ENCODE measurements at places on chromosomes 16 and 17. TPM values are rescaled to one million over a fixed set of nuclear protein-coding genes. Genes with fewer than 3 reads are reported as not detected.

Gene CCDC92B
- total RNA-seq: not detected

Gene TMEM114
- not detected for total RNA-seq

Gene TLCD2
- 1.3 TPM for total RNA-seq

Gene GNAO1
- total RNA-seq: under 0.01 TPM

Gene NGFR
- total RNA-seq: 0.13 TPM

Gene MPDU1
- 113 TPM for total RNA-seq

Gene MT1M
- total RNA-seq: 5.6 TPM

Gene CHST5
- total RNA-seq: not detected

Gene ZNF276
- total RNA-seq: 11.7 TPM

Gene ZMYND15
- 0.16 TPM for total RNA-seq

Gene RGS11
- total RNA-seq: 5.2 TPM

Gene HSD17B1
- 4.4 TPM for total RNA-seq

Gene FBXW10
- not detected for total RNA-seq

Gene GRAP
- total RNA-seq: 0.25 TPM

Gene COX6A2
- total RNA-seq: not detected

Gene CD300LB
- not detected for total RNA-seq

Gene CYBA
- total RNA-seq: 1,214 TPM

Gene BRIP1
- total RNA-seq: 12.1 TPM

Gene ABCA10
- total RNA-seq: under 0.01 TPM

Gene CCT6B
- total RNA-seq: 0.38 TPM

Gene STH
- not detected for total RNA-seq

Gene ZNF205
- 15.8 TPM for total RNA-seq

Gene DGKE
- total RNA-seq: 2.4 TPM

Gene CDH16
- 71.2 TPM for total RNA-seq

Gene CETP
- not detected for total RNA-seq

Gene VTN
- total RNA-seq: 0.13 TPM

Gene WNT9B
- total RNA-seq: not detected

Gene HASPIN
- 1.5 TPM for total RNA-seq

Gene CA5A
- total RNA-seq: not detected

Gene CHAD
- not detected for total RNA-seq

Gene SLC47A1
- 3.7 TPM for total RNA-seq

Gene CEMP1
- not detected for total RNA-seq

Gene GRB7
- 31.8 TPM for total RNA-seq

Gene BAIAP3
- total RNA-seq: 1.5 TPM

Gene HES7
- total RNA-seq: under 0.01 TPM

Gene MT1A
- 7.4 TPM for total RNA-seq

Gene KRT33A
- not detected for total RNA-seq

Gene FOXO3B
- total RNA-seq: 4.6 TPM

Gene DOC2B
- total RNA-seq: 67.9 TPM

Gene GSE1
- 28.9 TPM for total RNA-seq

Measured in mesangial cell (primary cell).